ENCODE measurements at places on chromosomes 4 and X.
A peak's percentile ranks its signal among the peaks of the same experiment; 100 is the strongest.

GRCh38 chr4:155032521-155033229 is 175.8 kb upstream of the NPY2R start:
- DNase-seq = no peak

- DNase-seq = no peak
Observed at GRCh38 chr4:73010789-73011628, 58.5 kb downstream of the COX18 start.

DNA sequence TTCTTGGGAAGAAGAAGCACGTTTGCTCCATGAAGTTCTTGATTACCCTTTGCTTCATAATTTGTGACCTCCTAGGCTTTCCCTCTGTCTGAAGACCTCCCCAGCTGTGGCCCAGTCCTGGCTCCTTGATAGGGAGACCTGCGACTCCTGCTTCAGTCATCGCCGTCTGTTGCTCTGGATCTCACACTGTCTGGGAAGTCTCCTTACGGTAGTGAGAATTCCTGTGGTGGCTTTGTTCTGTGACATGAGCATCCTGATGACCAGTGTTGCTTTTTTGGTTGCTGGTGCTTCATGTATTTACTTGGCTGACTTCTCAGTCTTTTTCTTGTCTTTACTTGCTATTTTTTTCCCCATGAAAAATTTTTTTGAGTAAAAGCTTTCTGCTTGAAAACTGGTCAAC is 44.2 kb downstream of the JADE1 start:
- no peak for DNase-seq

DNA sequence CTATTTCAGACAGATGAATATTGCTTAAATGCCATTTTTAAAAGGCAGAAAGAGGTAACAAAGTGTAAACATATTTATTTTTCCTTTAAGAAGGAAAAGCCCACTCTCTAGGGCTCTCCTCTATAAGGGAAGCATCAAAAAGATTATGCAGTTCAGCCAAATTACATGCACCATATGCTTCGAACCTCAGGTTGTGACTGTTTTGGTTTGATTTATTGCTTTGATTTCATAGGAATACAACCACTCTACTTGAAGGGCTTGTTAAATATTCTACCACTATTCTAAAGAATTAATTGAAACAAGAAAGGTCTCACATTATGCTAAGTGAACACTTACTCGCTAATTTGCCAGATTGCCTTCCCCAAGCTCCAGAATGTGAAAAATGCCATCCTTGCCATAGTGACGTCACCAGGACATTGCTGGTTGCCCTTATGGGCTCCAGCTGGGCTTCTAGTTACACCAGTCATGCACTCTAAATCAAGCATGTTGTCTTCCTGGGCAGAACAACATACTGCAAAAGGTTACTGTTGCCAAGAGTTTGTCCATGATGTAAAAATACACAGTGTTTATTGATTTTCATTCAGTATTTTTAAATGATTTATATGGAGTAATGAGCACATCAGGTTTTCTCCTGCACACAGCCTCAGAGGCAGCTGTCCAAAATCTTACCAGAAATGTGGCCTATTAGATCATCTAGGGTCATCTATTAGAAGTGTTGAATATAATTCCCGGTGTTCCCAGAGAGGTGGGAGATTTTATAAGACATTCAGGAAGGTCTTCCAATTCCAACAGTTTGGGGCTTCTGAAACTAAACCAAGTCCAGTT is 164.4 kb upstream of the RAPGEF2 start:
- DNase-seq = no peak

- DNase-seq = no peak
Observed at GRCh38 chr4:28947374-28947773, 1772.8 kb upstream of the PCDH7 start.

DNA sequence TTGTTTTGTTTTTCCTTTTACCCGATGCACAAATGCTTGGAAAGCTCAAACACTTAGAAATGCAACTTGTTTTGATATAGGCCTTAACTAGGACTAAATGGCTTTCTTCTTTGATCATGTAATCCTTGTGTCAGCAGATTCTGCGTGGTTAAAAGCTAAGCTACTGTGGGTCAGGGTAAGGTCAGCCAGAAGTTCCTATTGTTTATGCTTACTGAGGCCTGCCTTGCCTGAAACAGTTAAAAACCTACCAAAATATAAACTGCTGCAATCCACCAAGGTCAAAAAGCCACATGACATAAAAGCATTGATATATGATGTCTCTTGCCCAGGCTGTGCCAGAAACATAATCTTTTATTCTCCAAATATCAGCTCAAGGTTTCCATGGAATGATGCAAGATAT is 223.4 kb downstream of the FAM47B start:
- DNase-seq = no peak

GRCh38 chr4:174714393-174715211 is 114.4 kb downstream of the GLRA3 start:
- no peak for DNase-seq

DNA sequence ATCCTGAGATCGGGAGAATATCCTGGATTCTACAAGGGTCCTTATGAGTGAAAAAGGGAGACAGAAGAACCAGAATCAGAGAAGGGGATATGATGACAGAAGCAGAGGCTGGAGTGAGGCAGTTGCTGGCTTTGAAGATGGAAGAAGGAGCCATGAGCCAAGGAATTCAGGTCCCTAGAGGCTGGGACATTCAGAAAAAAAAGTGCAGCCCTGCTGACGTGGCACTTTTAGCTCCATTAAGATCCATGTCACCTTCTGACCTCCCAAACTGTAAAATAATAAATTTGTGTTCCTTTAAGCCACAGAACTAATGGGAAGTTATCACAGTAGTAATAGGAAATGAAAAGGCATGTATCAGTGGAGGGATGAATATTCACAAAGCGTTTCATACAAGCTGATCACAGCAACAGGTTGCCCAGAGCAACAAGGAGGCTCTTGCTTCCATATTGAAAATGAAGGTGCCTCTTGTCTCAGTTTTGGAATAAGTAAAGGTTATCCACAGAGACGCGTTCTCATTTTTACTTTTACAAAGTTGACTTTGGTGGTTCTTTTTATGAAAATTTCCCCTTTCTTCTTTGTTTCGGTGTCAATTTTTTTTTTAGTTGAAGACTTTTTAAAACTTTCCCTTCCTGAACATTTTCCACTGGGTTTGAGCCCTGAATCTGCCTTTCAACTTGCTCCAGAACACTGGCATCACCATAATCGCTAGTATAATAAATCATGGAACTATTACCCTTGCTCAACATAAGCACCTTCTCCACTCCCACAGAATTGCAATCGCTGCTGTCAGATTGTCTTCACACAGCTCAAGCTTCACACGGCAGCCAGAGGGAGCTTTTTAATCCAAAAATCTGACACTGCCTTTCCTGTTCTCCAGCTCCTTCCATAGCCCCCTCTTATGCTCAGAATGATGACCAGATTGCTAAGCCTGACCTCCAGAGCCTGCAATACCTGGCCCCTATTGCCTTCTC is 127.6 kb upstream of the RBPJ start:
- DNase-seq = no peak

DNA sequence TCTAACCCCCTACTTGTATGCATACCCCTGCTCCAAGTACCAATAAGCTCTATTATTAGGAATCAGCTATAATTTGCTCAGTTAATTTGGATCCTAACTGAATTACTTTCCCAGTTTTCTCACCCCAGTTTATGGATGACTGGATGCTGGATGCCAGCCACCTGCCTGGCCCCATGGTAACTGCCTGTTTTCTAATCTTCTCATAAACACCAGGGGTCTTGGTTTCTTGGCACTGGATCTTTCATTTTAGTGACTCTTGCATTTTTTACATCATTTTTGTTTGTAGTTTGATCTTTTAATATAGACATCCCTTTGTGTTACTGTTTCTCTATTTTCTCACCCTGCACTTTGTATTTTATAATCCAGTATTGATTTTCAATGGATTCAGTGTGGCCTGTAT is 246.8 kb downstream of the ADGRL3 start:
- no peak for DNase-seq

- DNase-seq = no peak
Observed at GRCh38 chr4:169025184-169025583, 15.1 kb upstream of the CBR4 start.

GRCh38 chr4:24979554-24979953 is 51.2 kb downstream of the LGI2 start:
- no peak for DNase-seq

DNA sequence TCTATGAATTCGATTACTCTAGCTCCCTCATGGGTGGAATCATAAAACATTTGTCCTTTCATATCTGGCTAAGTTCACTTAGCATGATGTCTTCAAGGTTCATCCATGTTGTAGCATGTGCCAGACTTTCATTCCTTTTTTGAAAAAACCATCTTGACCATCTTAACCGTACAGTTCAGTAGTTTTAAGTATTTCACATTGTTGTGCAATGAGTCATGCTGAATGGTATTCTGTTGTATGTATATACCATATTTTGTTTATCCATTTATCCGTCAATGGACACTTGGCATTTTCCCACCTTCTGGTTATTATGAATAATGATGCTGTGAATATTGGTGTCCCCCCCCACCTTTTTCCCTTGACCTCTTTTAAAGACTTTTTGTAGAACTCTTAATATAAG is 72.4 kb upstream of the TLR2 start:
- DNase-seq = no peak

GRCh38 chrX:77785486-77786364 is at the start of gene ATRX:
Gene ATRX (minus strand): TSS chrX:77786216. CDS start chrX:77786001, 215 bp downstream.
- DNase-seq = peak; percentile 22

DNA sequence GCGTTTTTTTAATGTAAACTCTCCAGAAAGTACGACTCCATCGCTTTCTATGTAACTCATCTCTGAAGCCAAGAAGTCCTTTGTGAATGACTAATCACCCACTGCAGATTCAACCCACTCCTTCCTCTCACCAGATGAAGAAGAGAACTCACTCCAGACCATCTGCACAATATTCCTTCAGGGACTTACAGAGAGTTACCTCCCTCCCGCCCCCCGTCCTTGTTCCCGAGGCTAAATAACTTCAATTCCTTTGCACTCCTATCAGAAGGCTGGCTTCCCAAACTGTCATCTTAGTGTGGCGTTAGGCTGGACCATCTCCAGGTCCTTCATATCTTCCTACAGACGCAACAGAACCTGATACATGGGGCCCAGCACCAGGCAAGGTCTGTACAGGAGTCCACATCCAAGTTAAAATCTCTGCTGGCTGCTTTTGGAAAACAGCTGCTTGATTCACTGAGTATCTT is 82.4 kb downstream of the AFAP1 start:
- DNase-seq = no peak

GRCh38 chrX:74421740-74422352 is 553 bp downstream of the SLC16A2 start:
- no peak for DNase-seq

DNA sequence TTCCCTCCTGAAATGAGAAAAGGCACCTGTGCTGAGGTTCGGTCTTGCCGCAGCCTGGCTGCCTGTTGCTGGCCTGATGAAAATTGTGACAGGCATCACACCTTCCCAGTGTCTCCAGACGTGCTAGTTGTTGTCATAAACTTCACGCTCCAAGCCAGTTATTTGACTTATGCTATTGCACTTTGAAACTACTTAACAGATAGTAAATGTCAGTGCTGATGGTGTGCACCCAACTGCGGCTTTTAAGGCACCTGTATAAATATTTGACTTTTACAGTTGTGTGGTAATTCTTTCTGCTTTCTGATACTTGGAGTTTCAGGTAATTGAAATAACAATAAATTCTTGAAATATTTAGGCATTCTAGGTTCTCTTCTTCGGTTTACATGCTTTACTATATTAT is 1.8 kb downstream of the WWC2 start:
- DNase-seq = no peak

- DNase-seq = no peak
Observed at GRCh38 chr4:14151101-14151500, 523.6 kb upstream of the BOD1L1 start.

DNA sequence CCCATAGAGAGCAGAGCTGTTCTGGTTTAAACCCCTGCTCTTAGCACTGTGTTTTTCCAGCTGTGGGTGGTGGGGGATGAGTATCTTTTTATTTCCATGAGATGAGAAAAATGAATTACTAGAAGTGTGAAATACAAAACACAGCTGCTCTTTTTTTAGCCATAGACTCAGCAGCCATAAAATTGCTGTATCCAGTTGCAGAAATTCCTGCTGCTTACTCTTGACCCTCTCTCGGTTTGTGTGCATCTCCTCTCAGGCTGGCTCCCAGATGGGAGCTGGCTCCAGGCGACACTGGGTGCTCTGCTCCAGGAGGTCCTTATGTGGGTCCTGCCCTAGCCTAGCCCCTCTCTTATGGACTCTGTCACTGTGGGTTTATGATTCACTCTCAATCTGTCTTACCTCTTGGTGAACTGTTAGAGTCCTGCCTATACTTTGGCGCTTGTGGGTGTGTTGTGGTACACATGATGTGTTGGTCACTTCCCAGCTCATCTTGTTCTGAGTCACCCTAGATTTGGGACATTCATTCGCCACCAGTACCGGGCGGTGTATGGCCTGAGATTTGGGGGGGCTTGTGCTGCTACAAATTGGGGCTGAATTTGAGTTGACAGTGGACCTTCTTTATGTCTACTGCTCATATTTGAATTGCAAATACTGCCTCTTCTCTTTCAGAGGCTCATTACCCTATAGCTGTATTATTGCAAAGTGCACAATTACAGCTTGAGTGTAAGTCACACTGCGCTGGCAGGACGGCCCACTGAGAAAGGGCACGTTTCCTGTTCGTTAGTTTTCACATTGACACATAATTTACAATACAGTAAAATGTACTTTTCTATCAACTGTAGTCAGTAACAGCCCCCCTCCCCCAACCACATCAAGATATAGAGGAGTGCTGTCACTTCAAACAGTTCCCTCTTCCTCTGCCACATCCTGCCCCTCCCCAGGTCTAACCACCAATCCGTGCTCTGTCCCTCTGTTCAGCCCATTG is 46.9 kb upstream of the MSANTD1 start:
- no peak for DNase-seq

DNA sequence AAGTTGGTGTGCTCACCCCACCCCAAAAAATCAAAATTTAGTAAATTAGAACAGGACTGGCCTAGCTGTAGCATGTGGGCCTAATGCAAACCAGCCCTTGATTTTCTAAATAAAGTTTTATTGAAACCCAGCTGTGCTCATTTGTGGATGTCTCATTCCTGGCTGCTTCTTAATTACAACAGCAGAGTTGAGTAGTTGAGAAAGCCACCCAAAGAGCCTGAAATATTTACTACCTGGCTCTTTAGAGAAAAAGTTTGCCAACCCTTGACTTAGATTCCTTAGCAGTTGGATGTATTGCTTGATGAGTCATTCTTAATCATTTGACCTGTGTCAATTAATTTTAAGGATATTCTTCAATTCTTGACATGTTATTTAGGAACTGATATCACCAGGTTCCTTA is 168.3 kb upstream of the PUDP start:
- no peak for DNase-seq

DNA sequence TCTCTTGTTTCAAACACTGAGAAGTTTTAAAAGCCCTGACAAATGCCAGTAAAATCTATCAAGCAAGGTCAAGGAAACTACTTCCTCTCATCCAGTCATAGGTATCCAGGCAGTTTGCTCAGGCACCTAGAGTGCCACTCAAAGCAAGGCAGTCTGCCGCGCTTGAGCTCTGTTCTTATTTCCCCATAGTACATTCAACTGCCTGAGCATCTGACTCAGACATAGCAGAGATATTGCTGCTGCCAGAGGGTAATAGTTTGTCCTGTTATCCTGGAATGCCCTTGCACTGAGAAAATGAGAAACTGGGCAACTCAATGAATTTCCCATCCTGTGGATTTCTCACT is 16.1 kb upstream of the ATP8A1 start:
- no peak for DNase-seq

- DNase-seq = no peak
Observed at GRCh38 chr4:7383266-7383665, 51.5 kb downstream of the PSAPL1 start.

GRCh38 chr4:153943738-153944415 is 155.0 kb upstream of the SFRP2 start:
- DNase-seq = no peak
